ENCODE measurements at places on chromosomes 6 and 20.

DNA sequence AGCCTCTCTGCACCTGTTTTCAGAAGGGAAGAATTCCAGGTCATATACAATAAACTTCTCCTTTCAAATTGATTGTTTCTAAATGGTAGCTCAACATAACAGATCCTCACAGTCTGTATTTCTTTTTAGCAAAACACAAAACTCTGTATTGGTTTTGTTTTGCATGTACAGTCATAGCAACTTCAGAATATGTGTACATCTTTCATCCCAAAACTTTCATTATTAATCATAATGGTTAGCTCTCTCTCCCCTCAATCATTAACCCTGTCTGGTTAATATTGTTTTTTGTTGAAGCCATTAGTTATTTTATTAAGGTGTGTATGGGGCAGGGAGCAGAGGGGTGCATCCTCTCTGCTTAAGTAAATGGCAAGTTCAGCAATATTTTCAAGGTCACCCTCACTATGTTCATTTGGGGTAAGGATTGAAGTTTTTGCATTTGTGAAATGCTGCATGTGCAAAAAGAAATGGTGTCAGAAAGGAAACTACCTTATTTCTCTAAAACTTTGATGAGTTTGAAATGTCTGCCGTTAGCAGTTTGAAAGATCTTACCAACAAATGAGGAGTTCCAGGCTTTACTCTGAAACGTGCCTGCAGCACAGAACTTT is 136.8 kb upstream of the BTBD3 start:
- DNase-seq, result no peak

GRCh38 chr6:48985025-48985424 is 478.0 kb downstream of the MMUT start:
- no peak for DNase-seq

GRCh38 chr6:52046456-52046855 is 41.0 kb downstream of the PKHD1 start:
- no peak for DNase-seq

DNA sequence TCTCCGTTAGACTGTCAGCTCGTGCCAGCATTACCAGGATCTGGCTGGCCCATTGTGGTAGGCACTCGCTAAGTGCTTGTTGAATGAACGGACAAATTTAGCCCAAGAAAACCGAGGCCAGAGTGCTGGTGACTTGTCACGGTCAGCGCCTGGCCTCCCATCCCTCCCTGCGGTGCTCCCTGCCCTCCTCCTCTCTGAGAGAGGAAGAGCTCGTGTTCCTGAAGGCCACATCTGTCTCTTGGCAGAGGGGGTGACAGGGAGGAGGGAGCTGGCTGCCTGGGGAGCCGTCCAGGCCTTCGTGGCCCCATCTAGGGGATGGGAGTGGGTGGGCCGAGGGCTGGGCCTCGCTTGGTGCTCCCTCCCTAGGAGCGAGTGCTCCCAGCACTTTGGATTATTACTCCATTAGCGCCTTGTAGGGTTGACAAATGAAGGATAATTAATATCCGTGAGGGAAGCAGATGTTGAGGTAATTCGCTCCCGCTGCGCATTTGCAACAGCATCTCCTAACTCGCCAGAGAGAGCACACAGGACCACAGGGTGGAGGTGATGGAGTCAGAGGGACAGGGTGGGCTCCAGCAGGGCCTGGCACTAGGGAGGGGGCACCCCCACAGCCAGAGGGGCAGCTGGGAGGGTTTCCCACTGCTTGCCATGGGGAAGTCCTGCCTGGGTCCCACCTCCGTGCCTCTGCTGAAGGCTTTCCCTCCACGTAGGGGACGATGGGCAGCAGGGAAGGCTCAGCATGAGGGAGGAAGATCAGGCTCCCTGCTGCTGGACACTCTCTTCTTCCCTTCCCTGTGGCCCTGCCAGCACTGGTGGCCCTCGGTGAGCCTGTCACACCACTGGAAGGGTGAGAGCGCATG is 37.0 kb downstream of the VSTM2L start:
- DNase-seq, result no peak

GRCh38 chr20:58100731-58101356 is 127.6 kb downstream of the ANKRD60 start:
- DNase-seq, result no peak

GRCh38 chr20:53284256-53284655 is 309.4 kb downstream of the ZNF217 start:
- no peak for DNase-seq

GRCh38 chr6:100427452-100427851 is 37.3 kb downstream of the SIM1 start:
- no peak for DNase-seq

GRCh38 chr6:41318654-41319565 is 16.5 kb upstream of the NCR2 start:
- DNase-seq, result peak; percentile 71

DNA sequence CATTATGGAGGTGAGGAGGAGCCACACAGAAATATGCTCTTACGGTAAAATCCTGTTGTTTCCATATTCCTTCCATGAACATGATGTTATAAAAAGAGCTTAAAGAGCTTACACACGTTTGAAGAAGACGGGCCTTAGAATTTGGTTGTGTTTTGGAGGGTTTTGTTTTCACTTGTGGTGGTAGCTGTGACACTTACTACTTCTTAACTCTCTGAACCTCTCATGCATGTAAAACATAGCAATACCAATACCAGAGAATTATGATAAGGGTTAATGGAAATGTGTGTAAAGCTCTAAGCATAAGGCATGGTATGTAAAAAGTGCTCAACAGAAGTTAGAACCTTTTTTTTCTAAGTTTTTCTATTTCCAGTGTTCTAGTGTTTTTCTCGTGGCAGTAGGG is 256.1 kb upstream of the KCNQ5 start:
- no peak for DNase-seq

GRCh38 chr20:25297141-25297905 is 49.4 kb downstream of the PYGB start:
- DNase-seq, result no peak

DNA sequence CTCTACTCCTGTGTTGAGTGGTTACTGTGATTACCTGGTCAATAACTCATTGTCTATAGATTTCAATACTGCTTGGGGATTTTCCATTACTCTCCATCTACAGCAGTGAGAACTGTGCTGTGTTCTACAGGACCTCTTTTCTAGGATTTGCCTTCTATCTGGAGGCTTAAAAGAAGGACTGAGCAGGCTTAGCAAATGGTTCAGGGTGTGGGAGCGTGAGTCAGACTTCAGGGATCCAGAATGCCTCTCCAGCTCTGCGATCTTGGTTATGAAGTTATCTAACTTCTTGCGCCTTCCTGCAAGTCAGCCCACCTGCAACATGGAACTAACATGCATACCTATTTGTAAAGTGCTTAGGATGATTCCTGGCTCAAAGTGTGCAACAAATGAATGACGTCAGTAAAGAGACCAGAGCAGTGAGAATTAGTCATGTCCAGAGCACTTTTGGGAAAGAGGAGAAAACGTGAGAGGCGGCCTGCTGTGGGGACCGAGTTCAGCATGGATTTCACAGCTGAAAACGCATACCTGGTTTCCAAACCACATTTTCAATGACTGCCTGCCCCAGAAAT is 610.1 kb upstream of the CDH4 start:
- no peak for DNase-seq

DNA sequence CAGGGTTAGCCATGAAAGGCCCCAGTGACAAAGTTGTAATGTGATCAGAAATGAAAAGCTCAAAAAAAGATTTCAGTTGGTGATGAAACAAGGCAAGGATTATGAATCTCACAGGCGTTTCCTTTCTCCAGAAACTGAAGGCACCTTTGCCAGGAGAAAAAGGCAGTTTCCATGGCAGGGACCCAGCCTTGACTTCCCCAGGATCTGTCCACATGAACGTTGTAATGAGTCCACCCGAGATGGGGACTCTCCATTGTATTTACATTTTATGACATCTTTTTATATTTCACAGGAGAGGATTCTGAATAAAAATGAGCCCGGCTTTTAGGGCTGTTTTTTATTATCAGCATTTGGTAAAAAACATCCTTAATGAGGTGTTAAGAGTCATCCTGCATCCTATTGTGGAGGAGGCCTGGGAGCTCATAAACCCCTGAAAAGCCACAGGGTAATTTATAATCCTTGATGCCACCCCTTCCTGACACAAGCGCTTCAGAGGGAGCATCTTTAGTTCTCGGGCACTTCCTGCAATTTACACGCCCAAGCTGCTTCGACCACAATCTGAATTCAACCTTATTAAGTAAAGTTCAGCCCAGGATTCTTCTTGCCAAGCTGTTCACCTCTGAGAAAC is 74.1 kb upstream of the SALL4 start:
- no peak for DNase-seq

DNA sequence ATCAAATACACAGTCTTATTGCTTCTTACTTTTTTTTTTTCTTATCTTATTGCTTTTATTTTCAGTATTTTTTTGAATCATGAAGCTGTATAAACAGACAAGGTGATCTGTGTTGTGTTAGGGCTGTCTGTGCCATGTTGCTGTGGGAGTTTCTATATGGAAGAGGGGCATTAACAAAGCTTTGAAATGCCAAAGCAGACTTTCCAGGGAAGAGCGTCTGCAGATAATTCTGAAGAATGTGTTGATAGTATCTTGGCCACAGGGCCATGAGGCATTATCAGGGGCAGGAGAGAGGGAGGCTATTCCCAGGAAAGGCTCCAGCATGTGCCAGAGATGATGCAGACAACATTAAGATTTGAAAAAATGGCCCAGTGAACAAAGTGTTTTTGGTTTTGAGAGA is 354.5 kb downstream of the UTRN start:
- no peak for DNase-seq

- DNase-seq, result no peak
Measured at GRCh38 chr6:37776566-37776965, 43.0 kb upstream of the ZFAND3 start.

DNA sequence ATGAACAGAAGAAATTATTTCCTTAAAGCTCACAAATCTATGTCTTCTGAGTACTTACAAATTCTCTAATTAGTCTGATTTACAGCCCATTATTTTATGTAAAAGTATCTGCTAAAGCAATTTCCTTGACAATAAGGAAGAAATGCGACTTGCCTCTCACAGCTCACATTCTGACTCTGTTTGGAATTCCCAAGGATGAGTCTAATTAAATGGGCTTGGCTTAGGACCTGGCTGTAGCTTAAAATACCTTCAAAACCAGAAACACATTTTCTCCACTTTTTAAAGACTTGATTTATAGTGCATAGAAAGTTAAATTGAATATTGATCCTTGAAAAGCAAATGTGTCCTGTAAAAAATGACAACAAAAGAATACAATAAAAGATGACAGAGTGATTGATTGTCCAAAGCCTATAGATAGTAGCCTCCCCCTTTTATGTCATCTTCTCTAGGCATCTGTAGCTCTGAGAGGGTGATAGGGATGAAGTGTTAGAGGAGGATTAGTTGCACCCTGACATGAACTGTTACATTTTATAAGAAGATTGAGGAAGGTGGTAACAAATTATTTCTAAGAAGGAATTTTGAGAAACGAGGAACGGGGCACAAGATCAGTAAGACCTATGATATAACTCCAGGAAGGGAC is 118.9 kb downstream of the MACROD2 start:
- DNase-seq, result no peak

- DNase-seq, result no peak
Measured at GRCh38 chr6:170439366-170440361, 113.4 kb downstream of the PSMB1 start.

DNA sequence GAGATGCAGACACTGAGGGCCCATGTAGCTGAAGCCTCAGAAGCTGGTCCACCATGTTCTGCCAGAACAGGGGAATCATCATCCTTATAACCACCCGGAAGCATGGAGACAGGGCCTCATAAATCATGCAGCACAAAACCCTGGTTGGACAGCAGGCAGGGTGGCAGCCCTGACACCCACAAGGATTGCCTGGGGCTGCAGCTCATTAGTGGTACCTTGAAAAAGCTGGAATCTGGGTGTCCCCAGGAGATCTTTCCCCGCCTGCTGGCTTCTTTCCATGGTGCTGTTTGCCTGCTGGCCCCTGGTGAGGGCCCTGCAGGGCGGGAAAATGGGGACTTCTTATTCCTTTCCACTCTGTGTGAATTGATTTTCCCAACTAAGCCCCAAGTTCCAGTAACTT is 50.6 kb upstream of the GGTLC1 start:
- DNase-seq, result no peak

DNA sequence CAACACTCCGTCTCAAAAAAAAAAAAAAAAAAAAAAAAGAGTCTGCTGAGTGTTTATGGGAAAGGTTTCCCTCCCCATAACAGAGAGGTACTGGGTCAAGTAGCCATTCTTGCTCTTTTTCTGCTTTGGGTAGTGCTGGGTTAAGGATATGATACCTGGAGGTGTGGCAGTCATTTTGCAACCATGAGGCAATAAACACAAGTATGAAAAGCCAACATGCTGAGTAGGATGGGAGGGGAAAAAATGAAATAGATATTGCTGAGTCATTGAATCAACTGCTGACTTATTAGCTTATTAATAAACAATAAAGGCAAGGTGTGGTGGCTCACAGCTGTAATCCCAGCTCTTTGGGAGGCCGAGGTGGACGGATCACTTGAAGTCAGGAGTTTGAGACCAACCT is 2.3 kb upstream of the TOMM34 start:
- no peak for DNase-seq

DNA sequence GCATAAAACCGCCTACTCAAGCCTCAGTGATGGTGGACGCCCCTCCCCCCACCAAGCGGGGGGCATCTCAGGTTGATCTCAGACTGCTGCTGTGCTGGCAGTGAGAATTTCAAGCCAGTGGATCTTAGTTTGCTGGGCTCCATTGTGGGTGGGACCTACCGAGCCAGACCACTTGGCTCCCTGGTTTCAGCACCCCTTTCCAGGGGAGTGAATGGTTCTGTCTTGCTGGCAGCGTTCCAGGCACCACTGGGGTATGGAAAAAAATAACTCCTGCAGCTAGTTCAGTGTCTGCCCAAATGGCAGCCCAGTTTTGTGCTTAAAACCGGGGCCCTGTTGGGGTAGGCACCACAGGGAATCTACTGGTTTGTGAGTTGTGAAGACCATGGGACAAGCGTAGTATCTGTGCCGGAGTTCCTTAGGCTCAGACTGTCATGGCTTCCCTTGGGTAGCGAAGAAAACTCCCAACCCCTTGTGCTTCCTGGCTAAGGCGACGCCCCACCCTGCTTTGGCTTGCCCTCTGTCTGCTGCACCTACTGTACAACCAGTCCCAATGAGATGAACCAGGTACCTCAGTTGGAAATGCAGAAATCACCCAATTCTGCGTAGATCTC is 1334.5 kb upstream of the ADGRB3 start:
- DNase-seq, result no peak

DNA sequence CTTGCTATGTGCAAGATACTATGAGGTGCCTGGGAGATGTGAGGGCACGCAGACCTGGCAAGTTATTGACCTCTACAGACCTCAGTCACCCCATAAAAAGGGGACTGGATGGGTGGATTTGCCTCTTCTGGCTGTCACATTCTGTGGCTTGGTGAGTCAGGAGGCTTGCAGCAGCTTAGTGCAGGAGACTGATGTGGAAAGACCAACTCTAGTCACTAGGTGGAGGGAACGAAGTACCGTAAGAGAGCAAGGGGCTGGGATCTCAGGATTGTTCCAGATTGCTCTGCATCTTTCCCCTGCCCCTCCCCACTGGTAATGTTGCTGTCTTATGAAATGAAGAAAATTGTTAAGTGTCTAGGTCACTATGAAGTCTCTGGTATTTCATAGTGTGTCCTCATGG is 3.3 kb downstream of the MAPRE1 start:
- no peak for DNase-seq

Data from NCI-H1694 treated with DMSO at 0.1 percent for 48 hours (cell line).